ENCODE measurements at places on chromosomes 13 and 19. TPM values are rescaled to one million over a fixed set of nuclear protein-coding genes. Genes with fewer than 3 reads are reported as not detected.

DNA sequence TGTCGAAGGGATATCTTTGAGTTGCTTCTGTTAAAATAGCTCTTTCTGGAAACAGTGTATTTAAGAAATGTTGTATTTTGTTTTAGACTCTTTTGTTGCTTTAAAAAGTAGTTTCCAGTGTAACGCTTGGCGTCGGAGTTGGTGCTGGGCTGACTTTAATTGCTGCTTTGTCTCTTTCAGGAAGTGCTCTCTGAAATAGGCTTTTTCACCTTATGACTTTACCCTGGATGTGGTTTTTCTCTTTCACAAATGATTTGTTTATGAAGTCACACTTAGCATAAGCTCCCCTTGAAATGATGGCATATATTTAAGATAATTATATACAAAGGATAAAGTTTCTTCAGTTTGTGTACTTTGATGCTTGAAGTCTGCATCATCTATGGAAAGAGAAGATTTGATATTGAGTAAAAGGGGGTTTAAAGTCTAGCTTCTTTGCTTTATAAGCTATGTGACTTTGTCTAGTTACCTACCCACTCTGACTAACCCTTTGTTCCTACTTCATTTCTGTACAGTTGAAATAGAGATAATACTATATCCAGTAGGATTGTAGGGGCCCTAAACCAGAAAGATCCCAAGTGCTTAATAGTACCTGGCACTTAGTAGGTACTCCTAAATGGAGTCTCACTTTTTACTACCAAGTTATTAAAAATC lies at the start of gene GPR18:
Gene GPR18, minus strand, starts transcription at position 170 of the 651 bp plus-strand sequence. CDS start 2,507 bp downstream, outside the sequence.
- no peak for DNase-seq

DNA sequence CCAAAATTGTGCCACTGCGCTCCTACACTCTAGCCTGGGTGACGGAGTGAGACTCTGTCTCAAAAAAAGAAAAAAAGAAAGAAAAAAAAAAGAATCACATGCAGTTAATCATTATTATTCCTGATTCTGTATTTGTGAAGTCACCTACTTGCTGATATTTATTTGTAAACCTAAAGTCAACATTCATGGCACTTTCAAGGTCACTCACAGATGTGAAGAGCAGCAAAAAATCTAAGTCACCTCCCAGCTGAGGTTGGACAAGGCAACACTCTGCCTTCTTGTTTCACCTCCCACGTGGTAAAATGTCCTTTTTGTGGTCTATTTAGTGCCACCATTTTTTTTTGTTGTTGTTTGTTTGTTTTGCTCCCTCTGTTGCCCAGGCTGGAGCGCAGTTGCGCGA lies 26.5 kb downstream of the WDR88 start:
- no peak for DNase-seq

- no peak for DNase-seq
Observed at GRCh38 chr13:34025746-34026145, 207.8 kb downstream of the RFC3 start.

Gene PGLYRP1
- not detected for total RNA-seq

Gene C19orf67
- not detected for total RNA-seq

- no peak for DNase-seq
Observed at GRCh38 chr13:85317781-85318180, 481.4 kb downstream of the SLITRK6 start.

Gene MIDN
- total RNA-seq, result 127 TPM

Gene ERICH6B
- not detected for total RNA-seq

GRCh38 chr13:60427285-60427684 lies 30.3 kb downstream of the TDRD3 start:
- no peak for DNase-seq

DNA sequence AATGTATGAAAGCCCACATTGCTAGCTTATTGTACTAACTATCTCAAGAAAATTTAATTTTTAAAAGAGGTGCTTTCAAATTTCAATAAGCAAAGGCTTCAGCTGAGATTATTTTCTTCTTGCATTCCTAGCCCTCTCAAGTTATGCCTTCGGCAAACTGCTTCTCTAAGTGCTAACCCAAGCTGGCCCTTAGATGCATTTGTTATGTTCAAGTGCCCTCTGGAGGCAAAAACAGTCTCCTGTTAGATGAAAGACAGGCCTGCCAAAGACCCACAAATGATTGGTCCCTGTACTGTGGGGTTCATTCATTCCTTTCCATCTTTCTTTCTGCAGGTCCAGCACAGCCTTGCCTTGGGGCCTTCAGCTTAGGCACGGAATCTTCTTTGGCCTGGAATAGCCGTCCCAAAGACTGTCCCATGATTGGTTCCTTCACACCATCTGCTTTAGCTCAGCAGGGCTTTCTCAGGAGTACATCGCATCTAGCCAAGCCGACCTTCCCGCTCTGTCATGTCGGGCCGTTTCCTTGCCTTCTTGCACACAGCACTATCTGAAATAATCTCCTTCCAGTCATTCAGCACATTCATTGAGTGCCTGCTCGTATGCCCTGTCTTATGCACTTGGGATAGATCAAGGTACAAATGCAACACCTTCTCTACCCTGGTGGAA lies 26.4 kb upstream of the TPTE2 start:
- peak; percentile 25 for DNase-seq

- DNase-seq, result no peak
Observed at GRCh38 chr13:91001371-91001770, 346.1 kb upstream of the MIR17HG start.

DNA sequence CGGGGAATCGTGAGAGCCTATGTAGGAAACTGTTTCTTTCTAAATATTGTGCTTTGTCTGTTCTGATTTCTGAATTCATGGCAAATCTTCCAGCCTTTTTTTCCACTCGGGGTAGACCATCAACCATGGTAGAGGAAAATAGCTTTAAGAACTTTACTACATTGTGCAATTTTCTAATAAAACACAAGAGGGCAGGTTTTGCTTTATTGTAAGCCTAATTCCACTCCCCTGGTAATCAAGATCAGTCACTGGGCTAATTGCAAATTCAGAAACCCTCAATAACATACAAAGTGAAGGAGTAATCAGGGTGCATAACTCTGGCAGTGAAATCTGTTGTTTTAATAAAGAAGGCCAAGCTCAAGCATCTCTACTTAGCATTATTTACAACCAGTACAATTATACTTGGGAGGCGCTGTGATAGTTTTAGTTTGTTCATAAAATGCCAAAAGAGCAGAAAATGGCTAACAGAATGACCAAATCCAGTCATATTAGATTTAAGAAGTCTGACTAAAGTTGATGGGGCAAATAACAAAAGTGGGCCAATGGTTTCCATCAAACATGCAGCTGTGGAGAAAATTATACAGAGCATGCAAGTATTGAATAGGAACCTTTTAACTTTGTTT lies 43.8 kb downstream of the DCT start:
- no peak for DNase-seq

Gene MUC16
- 0.03 TPM for total RNA-seq

Gene ZNF444
- 76.2 TPM for total RNA-seq

- DNase-seq, result no peak
Observed at GRCh38 chr13:59954601-59955000, 209.1 kb downstream of the DIAPH3 start.

Gene LHFPL6
- 30.2 TPM for total RNA-seq

- no peak for DNase-seq
Observed at GRCh38 chr13:80586356-80586755, 245.4 kb upstream of the SPRY2 start.

DNA sequence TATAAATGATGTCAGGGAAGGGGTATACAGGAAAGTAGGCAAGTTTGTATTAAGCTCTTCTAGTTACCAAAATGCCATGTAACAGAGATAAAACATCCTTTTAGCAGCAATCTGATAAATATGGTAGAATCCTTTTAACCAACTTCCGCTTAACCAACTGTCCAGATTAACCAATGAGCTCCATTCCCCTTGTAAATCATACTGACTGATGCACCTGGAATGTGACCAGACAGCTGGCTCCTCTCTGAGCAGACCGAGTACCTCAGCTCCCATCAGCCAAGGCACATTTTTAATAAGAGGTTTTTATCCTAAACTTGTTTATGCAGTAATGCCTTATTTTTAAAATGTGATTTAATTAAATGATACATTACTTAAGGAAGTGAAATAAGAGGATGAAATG lies 66.4 kb downstream of the KLF12 start:
- no peak for DNase-seq

Gene PDE4A
- total RNA-seq, result 15.6 TPM

Gene CDADC1
- total RNA-seq, result 9.4 TPM

Gene JAK3
- total RNA-seq, result 13.4 TPM

Gene SOX1
- not detected for total RNA-seq

DNA sequence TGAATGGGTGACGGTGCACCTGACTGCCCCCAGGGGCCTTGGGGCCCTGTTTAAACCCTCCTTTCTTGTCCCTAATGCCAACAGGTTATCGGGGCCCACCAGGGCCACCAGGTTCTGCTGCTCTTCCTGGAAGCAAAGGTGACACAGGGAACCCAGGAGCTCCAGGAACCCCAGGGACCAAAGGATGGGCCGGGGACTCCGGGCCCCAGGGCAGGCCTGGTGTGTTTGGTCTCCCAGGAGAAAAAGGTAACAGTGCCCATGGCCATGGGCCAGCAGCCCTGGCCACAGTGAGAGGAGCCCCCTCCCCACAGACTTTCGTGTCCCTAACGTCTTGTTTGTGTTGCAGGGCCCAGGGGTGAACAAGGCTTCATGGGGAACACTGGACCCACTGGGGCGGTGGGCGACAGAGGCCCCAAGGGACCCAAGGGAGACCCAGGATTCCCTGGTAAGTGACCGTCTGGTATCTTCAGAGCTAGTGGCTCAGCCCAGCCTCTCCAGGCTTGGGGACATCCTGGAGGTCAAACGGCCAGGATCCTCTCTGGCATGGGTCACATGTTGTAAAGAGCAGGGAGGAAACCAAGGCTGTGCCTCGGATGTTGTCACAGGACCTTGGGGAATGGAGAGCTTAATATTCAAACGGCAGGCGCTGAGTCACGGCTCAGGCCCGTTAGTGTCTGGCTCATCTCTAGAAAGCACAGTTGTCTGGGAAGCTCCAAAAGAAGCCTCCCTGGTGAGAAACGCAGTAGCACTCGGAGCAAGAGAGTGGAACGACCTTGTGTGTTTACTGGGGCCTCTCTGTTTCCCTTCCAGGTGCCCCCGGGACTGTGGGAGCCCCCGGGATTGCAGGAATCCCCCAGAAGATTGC lies 58.3 kb downstream of the RAB20 start:
- no peak for DNase-seq

- DNase-seq, result no peak
Observed at GRCh38 chr19:35462476-35462953, 14.5 kb downstream of the FFAR2 start.
